ENCODE measurements at places on chromosomes 2 and 18.

GRCh38 chr2:28068088-28068487 lies 177.6 kb downstream of the BABAM2 start:
- DNase-seq = no peak

DNA sequence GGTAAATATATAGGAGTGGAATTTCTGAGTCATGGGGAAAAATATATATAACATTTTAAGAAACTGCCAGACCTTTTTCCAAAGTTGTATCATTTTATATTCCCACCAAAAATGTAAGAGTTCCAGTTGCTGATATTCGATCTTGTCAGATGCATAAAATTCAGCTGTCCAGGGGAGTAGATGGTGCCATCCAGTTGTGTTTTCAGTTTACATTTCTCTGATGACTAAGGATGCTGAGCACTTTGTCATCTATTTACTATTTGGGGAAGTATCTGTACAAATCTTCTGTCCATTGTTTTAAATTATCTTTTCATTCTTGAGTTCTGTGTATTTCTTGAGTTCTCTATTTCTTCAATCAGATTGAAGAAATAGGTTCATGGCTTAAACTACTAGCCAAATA lies 126.1 kb downstream of the RTN4 start:
- DNase-seq = no peak

DNA sequence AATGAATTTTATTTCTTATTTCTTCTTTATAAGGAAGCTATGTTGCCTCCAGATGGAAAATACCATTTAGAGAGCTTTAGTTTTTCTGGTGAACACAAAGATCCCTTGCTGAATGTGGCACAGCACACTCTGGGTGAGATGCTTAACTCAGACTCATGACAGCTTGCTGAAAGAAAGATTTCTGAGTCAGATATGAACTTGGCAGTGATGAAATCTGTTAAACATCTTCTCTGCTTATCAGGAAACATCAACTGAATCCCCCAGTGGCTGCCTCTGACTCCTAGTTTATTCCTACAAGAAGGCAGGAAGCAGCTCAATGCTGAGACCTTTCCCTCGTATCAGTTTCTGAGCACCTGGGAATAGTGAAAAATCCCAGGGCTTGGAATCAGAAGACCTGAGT lies 162.8 kb downstream of the OSR1 start:
- no peak for DNase-seq

GRCh38 chr2:233689031-233689430 lies 3.7 kb upstream of the UGT1A6 start:
- no peak for DNase-seq

DNA sequence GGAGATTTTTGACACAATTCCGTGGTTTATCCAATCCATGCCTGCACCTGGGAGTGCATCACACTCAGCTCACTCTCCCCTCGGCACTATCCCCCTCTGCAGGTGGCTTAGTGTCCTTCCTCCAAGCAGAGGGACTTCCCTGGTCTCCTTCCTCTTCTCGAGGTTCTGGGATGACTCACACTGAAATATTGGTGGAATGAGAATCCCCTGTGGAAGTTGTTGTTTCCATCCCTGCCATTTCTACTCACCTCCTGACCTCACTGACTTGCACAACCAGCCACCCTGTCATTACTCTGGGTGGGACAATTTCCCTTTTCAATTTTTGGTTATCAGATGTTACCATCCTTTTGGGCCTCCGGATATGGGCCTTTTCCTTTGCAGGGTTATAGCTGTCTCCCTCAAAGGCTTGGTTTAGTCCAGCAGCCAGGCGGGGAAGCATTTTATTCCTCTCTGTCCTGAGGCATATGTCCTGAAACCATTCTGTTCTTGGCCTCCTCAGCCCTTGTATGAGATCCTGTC lies 59.9 kb downstream of the PTPRM start:
- DNase-seq = no peak
